ENCODE measurements at places on chromosomes 1 and 21.

GRCh38 chr1:193125369-193125768, 3.5 kb downstream of the CDC73 start:
- no peak for DNase-seq

GRCh38 chr1:226875641-226876295, 5.4 kb downstream of the PSEN2 start:
- no peak for DNase-seq

GRCh38 chr1:232662910-232663309, 33.0 kb upstream of the SIPA1L2 start:
- no peak for DNase-seq

GRCh38 chr1:23216771-23217420, 406 bp downstream of the HTR1D start:
- DNase-seq = no peak

DNA sequence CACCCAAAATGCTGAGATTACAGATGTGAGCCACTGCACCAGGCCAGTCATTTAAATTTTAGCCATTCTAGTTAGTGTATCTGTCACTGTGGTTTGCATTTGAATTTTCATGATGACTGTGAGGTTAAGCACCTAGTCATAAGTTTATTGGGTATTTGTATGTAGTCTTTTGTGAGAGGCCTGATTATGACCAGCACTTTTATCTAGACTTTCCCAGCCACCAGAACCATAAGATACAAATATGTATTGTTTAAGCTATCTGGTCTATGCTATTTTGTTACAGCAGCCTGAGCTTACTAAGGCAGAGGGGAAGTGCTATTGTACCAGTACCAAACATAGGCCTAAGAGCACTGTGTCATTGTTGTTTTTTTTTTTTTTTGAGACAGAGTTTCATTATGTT, 19.9 kb upstream of the DNAJC6 start:
- no peak for DNase-seq

- DNase-seq = no peak
These were observed 570 bp upstream of the VASH2 start for GRCh38 chr1:212949771-212950170.

DNA sequence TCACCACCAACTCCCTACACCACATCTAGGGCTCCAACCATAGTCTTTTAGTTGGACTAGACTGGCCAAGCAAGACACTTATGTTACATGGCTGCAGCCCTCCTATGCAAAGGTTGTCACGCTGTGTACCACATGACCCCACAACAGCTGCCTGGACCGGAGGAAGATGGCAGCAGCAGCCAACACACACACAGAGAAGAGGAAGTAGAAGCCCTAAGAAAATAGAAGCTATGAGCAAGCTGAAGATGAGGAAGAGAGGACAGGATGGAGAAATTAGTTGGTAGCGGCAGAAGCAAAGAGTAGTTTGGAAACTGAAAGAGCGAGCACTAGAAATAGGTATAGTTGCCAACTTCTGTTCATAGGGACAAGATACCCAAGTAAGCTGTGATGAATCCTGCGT, 60.8 kb upstream of the RALGPS2 start:
- DNase-seq = no peak

Measured in uterus (tissue), 4 donors.